Inflammatory macrophage (primary cell): ENCODE measurements at places on chromosomes 2 and 18.

DNA sequence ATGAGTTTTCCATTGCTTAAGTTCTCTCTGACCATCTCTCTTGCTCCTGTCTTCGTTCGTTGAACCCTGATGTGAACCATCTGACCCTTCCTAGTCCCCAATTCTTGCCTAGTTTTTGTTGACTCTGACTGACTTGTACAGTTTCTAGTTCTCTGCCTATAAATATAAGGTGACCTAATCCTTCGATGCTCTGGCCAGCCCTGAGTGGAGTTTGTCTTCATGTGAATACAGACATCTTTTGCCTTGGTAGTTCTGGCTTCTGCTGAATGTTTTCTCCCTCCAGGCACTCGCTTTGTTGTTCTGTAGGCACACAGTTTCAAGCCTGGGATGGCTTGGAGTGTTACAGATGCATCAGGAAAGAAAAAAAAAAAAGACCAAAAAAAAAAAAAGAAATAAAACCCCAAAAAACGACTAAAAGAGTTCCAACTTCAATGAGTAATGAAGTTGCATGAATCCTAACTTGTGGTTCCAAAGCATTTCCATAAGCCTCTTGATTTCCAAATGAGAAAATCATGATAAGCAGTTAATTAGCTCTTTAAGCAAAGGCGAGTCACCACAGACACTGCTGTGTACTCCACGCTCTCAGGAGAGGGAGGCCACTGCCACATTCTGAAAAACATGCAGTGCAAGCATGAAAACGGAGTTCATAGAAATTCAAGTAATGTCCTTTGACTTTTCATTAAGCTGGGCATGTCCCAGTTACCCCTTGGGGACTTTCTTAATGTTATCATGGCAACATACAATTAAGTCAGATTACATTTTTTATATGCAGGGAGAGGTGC is 165.2 kb downstream of the TDRD15 start:
- DNase-seq, result no peak

DNA sequence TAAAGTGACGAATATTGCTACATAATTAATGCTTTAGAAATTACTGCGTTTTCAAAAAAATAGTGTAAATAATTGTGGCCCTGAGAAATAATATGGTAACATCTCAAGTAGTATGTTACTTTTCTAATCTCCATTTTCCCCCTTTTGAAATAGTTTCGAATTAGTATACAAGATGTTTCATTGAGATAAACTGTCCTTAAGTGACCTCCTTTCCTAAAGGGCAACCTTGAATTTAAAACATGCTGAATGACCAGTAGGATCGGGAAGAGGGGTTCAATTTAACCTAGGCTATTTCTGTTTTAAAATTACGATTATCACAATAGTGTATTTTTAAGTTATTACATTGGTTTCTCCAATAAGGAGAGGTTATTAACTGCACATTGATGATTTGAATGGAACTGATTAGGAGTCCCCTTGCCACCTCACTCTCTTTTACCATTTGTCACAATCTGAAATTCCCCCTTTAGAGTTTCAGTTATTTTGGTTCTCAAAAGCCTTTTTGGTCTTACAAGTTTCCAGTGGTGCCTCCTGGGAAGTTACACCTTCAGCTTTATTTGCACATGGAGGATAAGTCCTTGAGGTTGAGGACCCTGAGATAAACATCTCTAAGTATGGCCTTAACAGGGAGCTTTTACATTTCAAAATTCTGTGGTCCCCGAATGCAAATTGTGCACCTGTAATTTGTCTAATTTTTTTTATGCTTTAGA is 2.3 kb downstream of the ACTR3 start:
- DNase-seq, result no peak

DNA sequence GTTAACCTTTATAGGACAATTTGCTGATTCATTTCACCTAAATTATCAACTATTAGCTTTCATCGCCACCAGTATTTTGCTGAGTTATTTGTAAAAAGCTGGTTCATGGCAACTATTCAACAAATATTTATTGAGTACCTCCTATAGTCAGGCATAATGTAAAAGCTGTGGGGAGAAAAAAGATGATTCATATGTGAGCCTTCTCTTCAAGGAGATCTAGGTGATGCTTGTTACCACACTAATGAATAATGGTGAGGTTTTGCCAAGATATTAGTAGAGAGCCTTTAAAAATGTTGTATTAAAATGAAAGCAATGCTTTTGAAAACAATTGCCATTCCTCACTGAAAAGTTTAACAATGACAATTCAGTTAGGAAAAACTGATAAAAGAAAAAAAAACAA is 187.8 kb downstream of the ANKRD44 start:
- no peak for DNase-seq

GRCh38 chr2:43321446-43321845 is 95.0 kb upstream of the ZFP36L2 start:
- DNase-seq, result no peak

- no peak for DNase-seq
These were observed 122.8 kb upstream of the DOCK10 start for GRCh38 chr2:225165052-225165451.

DNA sequence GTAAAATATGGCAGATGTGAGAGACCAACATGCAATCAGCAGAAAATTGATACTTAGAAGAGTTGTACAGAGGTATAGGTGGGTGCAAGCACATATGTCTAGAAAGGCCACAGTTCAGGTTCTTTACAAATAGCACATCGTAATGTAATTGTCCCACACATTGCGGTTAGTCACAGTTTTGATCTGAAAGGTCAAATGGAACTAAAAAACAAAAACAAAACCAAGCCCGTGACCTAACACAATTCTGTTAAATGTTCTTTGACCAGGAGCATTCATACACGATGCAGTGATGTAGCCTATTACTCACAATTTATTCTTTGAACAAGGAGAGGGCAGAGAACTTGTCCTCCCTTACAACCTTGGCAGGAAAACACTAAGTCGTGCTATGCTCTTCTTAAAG is 108.9 kb upstream of the MAP4K3 start:
- DNase-seq, result no peak

GRCh38 chr18:56738184-56738583 is 87.0 kb downstream of the WDR7 start:
- DNase-seq, result no peak

GRCh38 chr2:172991031-172991430 is 84.6 kb upstream of the MAP3K20 start:
- DNase-seq, result no peak

DNA sequence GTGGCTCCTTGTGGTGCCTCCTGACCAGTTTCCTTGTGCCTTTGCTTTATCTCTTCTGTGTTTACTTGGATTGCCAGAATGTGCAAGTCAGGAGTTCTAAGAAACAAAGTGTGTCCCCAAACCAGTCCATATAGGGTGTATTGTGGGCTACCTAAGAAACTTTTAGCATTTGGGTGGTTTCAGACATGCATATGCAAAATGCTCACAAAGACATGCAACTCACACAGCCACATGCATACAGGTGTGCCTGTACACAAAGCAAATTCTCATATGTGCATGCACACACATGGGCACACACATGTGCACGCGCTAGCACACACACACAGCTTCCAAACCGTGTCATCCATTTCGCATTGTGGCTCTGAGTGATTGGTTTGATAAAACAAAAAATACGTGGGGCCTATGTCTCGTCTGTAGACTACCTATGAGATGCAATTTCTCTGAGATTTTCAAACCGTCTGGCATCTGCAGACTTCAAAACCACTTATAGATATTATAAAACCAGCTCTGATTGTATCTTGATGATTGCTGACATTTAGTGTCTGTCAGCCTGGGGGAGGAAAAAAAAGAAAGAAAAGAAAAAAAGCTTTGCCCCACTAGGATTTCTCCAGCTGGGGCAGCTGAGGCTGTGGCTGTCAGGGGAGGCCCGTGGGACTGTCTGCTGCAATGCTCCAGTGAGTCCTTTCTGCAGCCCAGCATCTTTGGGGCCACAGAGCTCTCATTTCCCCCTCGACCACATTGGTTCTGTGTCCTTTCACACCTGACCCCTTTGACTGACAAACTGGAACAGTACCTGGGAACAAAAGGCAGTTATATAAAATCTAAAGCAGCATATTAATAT is 556.1 kb downstream of the CMPK2 start:
- DNase-seq, result no peak

DNA sequence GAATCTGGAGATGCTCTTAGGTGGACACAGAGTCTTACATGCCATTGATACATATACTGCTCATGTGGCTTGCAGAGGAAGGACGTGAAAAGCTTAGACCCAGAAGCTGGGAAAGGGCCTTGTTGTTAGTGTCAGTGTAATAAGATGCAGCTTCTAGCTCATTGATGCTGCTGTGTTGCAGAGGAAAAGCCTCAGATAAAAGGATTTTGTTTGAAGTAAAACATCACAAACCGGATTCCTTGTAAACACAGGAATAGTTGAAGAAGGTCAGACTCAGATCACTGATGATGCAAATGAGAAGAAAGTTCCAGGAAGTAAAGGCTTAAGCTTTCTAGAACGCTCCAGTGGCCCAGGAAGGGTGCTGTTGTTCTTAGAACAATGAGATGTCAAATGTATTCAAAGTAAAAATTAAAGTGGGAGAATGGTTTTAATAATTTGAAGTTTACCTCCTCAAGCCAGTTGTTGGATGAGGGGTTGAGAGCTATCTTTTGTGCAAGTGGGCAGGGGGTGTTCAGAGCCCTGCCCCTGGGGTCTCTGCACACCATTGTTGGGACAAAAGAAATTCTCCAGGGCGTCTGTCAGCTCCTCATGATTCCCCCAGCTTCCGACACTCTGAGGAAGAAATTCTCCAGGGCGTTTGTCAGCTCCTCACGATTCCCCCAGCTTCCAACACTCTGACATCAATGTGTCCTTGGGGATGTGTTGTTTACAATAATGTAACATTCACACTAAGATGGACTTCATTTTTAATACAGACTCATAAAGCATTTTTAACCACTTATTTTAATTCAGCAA is 61.3 kb upstream of the CHMP1B start:
- no peak for DNase-seq

- DNase-seq, result no peak
These were observed 50.9 kb downstream of the HS1BP3 start for GRCh38 chr2:20599861-20600461.

DNA sequence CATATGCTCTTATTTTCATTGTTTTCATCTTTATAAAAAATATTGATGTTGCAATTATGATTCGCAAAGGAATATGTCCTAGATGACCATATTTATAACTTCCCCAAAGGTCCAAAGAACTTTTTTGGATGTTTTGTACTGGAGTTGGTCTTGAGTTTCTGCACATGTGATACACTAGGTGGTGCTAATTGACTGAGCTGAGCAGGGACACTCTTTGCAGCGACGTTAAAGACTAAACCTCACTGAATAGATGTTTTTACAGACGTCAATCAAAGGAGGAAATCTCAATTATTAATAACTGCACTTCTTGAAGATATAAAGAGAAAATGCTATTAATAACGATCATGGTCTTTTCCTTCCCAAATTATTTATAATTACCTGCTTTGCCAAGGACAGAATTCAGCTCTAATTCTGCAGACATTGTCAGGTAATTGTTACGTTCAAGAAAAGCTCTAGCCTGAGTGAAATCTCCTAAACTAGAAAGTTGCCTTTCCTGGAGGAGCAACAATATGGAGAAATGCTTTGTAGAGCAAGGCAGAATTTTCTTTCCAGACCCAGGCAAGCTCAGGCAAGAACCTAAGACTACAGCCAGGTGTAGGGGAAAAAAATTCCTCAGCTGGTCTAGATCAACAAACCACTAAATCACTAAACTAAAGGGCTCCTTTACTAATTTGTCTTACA is 119.3 kb upstream of the RBBP8 start:
- DNase-seq, result peak; percentile 10

DNA sequence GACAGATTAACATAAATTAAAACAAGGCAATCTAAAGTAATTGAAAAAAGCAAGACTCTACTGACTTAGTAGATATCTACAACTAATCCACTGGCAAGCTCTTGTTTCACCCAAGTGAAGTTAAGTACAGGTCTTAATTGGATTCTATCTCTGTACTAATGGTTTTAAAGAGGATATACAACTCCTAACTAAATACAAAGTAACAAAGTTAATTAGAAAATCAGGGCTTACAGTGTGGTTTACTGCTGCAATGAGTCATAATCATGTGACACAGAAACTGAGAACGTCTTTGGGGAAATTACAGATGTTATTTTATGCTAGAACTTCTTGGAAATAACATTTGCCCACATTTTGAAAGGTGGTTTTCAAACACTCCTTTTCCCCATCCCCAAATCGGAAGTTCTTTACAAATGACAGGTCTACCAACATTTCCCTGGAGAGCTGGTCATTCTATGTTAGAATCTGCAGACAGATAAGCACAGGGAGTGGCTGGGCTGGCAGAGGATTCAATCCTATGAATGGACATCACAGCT is 245.3 kb downstream of the STK39 start:
- DNase-seq, result peak; percentile 45

DNA sequence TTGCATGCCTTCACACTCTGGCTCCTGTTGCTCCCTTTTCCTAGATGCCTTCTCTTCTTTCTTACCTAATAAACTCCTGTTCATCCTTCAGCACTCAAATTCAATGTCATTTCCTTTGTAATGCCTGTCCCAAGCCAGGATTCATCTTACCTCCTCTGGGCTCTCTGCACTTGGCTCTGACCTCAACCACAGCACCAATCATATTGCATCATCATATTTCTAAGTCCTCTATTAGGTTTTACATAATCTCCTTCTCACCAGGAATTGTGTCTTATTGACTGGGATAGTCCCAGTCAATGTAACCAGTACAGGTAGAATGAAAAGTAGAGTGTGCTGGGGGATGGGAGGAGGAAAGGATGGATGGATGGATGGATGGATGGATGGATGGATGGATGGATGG is 187.1 kb downstream of the NRP2 start:
- no peak for DNase-seq

DNA sequence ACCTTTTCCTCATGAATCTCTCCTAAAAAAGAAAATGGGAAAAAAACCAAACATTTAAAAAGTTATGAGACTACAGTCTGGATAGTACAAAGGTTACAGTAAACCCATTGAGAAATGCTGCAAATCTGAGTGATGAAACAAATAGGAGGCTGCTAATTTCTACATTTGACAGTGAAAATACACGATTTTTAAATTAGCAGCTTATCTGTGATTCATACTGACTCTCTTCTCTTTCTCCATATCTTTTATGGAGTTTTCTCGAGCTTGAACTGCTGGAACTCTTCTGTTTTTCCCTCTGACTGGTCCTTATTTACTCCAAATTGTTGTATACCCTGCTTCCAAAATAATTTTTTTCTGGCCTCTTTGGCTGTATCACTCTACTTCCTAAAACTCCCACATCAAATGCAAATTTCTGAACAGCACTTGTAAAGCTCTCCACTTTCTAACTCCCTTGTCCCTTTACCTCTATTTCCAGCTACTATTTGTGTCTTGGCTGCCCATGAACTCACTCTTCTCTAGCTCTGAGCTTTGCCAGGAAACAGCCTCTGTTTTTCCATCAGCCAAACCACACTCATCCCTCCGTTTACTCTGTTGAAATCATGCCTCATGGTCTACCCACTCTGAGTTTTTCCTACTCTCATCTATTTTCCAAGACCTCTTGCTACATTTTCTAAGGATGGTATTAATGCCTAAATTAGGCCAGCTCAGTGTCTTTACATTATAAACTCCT is 73.7 kb downstream of the RBMS1 start:
- DNase-seq, result no peak

GRCh38 chr2:46200100-46200690 is 97.0 kb upstream of the EPAS1 start:
- DNase-seq, result no peak

GRCh38 chr18:75378376-75379315 is 48.9 kb downstream of the SMIM21 start:
- DNase-seq, result no peak

- no peak for DNase-seq
These were observed 5.5 kb downstream of the DCTN1 start for GRCh38 chr2:74374509-74375205.
